ENCODE measurements at places on chromosomes 16 and 17.

GRCh38 chr17:65885541-65886312 lies 306.2 kb downstream of the CEP112 start:
- DNase-seq: no peak

DNA sequence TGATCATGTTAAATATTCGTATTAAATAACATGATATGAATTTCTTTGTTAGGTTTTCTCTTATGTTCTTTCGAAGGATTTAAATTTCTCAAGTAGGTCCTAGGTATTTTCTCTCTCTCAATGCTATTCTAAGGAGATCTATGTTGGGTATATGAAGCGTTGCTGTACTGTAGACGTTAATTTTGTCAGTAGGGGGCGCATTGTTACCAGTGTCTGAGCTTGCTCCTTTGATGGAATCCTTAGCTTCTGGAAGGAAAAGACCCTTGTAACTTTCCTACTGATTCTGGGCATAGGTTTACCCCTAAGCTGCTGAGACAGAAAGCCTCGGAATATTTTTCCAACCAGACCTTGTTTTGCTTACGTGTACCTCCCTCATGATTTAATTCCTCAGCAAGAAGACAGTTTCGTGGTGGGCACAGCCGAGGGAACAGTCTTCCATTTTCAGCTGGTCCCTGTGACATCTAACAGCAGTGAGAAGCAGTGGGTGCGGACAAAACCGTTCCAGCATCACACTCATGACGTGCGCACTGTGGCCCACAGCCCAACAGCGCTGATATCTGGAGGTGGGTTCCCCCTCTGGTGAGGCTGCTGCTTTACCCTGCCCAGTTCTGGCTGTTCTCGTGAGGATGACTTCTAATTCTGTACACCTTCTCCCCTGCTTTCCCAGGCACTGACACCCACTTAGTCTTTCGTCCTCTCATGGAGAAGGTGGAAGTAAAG lies 17.9 kb downstream of the UTP4 start:
- DNase-seq: no peak

- no peak for DNase-seq
Measured at GRCh38 chr16:89031715-89032659, 55.0 kb upstream of the CBFA2T3 start.

- no peak for DNase-seq
Measured at GRCh38 chr16:5070431-5071186, 1.0 kb upstream of the ALG1 start.

DNA sequence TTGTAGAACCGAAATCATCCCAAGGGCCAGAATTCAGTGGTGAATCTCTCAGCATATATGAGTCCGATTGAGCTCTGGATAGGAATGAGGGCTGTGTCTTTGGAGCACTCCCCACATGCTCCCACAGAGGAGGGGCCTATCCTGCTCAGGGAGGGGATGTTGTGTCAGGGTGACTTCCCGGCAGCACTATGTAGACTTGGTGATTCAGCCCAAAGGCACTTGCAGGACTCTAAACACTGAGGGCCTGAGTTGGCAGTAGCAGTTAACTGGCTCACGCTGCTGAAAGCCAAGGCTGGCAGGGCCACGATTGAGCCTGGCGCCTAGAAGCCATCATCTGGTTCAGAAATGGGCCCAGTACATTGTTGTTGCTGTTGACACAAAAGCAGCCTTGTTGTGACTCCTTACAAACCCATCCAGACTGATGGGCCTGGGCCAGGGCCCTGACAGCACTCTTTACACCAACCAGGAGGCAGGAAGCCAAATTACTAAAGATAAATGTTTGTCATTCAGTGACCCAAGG lies 31.9 kb downstream of the NMT1 start:
- no peak for DNase-seq

DNA sequence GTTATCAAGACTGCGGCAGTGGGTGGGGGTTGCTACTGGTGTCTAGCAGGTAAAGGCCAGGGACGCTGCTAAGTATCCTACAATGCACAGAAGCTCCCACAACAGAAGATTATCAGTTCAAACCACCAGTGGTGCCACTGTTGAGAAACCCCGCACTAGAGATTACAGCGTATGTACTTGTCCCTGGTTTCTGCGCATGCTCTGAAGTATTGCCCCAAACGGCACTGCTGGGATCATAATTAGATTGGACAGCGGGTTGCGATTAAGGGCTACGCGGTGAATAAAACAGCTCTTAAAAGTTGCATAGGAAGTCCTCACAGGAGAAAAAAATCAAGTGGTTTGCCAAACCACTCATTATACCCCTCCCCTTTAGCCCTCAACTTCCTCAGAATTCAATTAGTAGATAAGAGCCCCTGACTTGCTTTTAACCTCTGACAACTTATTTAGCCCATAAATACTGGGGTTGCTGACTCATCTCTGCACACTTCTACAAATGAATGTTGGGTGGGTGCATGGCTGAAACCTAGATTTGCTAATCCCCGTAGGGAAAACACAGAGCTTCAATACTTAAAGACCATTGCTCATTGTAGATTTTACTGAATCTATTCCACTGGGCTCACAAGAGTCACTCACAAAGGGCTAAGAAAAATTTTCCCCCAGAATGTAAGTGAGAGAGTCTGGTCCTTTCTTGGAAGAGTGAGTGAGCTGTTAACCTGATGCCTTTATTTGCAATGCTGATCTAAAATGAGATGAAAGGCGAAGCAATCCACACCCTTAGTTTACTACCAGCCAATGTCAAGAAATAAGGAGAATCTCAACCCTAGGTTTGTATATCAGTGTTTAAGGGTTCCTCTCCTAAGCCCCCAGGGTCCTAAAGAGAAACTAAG lies 91.8 kb downstream of the RGS9 start:
- DNase-seq: peak; percentile 45

DNA sequence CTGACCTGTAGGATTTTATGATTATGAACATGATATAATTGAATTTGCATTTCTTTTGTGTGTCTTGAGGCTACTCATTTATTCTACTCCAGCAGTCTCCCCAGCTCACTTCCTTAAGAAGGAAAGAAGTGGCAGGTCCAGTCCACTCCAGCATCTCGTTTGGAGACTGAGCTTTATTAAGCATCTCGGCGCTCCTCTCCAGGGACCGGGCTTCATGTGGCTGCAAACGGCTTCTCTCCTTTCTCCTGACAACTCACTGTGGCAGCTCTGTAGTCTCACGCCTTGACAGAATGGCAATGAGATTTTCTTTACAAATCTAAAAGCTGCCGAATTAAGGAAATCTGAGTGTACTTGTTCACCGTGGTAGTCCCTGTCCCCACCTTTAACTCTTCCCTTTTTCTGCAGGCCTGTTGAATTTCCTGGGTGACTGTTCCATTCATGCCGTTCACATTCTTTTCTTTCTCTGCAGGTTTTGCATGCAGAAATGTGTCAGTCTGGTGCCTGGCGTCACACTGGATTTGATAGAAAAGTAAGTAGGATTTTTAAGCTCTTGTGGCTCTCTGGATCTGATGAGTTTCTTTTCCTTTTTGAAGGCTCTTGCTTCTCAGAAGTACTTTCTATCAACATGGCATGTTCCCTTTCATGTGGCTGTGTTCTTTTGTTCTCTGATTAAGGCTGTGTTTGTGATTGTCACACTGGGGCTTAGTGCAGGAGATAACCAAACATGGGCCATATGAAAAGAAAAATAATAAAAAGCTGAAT lies 200.5 kb upstream of the CHMP6 start:
- DNase-seq: no peak

Measured in NCI-H510A (cell line).